Osteoblast (primary cell): ENCODE measurements at places on chromosomes 2 and 18.
A peak's percentile ranks its signal among the peaks of the same experiment; 100 is the strongest.

DNA sequence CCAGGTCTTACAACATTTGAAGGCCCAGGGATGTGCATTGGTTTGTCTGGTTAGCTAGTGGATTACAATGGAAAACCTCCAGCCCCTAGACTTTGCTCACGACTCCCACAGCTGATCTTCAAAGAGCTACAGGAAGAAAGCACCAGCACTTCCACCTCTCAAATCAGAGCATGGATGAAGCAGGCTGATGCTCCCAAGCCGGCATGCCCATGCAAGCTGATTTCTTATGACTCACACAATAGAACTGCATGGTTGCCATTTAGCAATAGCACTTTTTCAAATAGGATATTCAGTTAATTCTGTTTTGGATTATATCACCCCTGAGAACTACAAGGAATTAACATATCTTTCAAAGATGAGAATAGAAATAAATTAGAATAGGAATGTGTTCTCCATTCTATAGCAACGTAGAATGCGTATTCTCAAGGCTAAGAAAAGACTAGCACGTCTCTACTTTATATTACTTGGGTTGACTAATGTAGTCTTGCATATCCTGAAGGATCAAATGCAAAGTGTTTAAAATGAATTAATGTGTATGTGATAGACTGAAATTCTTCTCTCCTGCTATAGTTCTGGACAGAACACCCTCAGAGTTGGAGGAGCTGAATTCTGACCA lies 292.4 kb downstream of the TRIB2 start:
- DNase-seq: peak; percentile 69

DNA sequence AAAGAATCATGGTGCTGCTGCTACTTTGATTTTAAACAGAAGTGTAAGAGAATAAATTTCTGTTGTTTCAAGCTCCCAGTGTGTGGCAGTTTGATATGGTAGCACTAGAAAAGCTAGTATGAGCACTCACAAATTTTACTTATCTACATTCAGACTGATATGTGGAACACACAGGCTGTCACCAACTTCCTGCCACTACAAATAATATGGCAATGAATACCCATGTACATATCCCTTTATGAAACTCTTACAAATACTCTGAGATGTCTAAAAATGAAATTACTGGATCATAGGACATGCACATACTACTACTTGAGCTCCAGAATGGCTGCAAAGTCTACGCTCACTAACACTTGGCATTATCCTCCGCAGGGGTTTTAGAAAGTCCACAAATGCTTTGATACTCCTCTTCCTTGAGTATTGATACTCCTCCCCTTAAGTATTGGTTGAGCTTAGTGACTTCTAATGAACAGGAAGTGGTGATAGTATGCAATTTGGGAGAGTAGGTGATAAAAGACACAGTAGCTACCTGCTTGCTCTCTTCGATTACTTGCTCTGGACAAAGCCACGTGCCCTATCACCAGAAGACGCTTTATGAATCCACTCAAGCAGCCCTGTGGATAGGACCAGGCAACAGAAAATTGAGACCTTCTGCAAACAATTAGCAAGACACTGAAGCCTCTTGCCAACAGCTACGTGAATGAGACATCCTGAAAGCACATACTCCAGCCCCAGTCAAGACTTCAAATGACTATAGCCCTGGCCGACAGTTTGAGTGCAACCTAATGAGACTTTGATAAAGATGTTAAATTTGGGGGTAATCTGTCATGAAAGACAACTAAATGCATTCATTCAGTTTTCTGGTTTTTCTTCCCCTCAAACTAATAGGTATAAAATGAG lies 35.4 kb downstream of the FBXO11 start:
- DNase-seq: no peak

GRCh38 chr2:64017811-64018700 lies 1.2 kb downstream of the VPS54 start:
- DNase-seq: peak; percentile 82

DNA sequence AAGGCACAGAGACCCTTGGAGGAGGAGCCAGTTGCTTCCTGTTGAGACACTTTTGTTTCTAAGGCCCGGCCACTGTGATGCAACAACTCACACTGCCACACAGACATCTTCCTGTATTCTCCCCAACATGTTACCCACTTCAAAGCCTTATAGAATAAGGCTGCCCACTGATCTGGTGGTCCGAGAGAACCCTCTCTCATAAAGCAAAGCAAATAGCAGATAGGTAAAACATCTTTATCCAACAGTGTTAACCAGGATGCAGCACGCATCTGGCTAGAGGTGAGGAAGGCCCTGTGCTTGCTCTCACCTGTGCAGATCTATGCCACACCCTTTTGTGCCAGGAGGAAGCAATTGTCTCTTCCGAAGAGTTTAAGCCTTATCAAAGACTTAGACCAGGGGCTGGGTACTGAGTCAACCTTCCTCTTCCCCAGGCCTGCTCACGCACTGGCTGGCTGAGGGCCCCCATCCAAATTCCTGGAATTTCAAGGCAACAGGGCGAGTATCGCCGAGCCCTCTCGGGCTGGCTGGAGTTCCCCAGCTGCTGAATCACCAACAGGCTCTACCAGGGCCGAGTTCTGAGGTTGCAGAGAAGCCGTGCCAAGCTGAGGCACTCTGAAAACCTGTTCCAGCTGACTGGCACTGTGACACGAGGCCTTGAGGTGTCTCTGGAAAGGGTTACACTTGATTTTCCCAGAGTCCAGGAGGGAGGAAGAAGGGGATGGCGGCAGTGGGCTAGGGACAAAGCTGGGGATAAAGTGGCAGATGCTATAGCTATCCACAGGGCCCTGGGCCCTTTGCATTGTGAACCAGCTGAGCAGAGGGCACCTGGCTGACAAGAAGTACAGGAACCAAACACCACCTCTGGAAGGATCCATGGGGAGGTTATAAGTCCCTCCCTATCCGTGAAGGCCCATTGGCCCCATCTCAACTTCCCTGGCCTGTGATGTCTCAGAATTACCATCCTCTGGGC lies 29.3 kb downstream of the TGFA start:
- DNase-seq: peak; percentile 93

DNA sequence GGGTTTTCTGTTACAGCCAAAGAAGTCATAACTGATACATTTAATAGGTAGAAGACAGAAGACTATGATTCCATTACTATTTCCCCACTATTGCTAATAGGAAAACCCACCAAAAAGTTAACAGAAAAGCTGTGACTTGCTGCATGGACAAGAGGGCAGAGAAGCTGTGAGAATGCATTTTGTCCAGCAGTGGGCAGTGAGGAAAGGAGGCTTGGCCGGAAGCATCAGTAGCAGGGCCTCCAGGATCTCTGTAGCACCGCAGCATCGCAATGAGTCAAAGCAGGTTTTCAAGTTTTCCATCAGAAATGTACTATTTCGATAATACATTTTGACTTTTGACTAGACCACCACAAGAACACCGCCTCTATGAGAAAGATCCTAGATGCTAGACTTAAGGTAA lies 24.9 kb downstream of the MYO5B start:
- no peak for DNase-seq

- no peak for DNase-seq
Measured at GRCh38 chr2:54529935-54530334, 73.8 kb downstream of the SPTBN1 start.

DNA sequence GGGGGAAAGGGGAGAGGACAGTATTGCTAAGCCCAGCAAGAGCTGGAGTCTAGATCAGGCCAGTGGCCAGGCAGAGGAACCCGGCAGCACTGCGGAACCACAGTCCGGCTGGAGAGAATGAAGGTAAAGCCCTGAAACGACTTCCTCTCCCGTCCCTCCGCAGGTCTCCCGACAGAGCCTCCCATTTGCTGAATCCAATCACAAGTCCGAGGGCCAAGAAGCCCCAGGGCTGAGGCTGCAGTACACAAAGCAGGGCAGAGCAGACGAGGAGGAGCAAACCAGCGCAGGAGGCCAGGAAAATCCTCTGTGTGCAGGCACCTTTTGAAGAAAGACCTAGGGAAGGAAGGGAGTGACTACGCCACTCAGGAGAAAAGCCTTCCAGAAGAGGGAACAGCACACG lies 104.4 kb downstream of the OSBPL1A start:
- no peak for DNase-seq

GRCh38 chr2:68992933-68993332 lies 18.5 kb downstream of the GKN1 start:
- no peak for DNase-seq

DNA sequence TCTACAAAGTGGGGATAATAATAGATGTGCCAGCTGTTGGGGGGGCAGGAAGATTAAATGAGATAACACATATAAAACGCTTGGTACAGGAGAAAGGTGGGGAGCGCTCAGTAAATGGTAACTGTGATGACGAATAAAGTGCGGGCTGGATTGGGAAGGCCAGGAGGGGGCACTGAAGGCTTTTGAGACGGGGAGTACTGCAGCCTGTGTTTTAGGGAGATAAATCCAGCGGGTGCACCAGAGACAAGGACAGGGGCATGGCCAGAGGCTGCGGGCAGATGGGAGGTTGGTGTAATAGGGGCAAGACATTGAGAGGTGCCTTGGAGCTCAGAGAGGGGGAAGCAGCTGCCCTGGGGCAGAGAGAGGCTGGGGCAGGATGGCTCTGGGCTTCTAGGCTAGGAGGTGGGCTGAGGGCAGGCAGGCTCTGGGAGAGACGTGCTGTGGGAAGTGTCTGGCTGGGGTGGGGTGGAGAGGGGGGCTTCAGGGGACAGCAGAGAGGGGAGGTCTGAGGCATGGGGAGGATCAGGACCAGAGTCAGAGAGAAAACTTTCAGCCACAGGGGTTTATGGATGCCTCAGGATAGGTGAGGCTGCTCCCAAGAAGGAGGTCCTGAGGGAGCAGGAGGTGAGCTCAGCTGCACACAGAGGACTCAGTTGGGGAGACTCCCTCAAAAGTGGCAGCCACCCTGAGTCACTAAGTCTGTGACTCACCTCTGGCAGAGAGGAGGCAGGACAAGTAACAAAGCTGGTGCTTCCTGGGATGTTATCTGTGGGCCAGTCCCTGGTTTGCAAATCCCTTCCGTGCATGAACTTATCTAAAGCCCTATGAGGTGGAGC lies 18.8 kb downstream of the TEX44 start:
- peak; percentile 98 for DNase-seq
